ENCODE measurements at places on chromosomes 1 and 21.

DNA sequence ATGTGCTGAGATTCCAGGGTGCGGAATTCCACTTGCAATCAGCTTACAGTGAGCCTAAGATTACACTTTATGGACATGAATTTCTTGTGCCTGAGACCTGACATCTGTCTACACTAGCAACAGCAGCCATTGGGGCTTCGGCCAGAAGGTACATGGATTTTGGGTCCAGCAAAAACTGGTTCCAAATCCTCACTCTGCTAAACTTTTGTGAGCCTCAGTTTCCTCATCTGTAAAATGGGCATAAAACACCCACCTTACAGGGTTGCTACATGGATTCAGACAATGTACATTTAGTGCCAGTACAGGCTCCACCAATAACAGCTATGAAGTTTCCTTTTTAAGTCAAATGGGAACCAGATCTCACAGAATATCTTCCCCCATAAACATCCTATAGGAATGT lies 30.8 kb downstream of the RHEX start:
- DNase-seq, result no peak

DNA sequence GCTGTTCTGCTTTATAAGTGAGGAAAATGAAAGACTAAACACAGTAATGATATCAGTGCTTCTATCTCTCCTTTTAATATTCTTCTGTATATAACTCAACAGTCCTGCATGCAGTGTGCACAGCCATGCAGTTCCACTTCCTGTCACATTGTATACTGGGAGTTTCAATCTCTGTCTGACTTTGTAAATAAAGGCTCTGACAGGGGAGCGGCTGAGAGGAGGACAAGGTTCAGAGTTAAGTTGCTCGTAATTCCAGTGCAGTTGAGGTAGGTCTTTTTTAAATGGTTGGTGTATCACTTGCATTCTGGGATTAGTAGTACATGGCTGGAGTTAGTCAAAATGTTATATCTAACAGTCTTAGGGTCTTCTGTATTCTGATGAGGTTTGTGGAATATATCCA lies 264.5 kb downstream of the OLFM3 start:
- no peak for DNase-seq

GRCh38 chr1:32984455-32985171 lies 20.0 kb upstream of the RNF19B start:
- DNase-seq, result no peak

DNA sequence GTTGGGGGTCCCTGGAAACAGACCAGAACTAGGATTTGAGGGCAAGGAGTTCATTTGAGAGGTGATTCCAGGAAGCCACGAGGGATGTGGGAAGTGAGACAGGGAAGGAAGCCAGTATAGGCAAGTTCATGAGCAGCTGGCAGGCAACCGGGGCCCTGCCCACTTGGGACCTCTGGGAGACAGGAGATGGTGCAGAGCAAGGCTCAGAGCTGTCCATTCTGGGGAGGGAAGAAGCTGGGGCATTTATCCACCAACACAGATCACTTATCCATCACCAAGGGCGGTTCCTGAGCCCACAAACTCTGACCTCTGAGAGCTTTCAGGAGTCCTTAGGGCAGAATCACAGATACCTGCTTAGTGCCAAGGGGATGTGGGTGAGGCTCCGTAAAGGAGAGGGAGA lies 16.8 kb downstream of the EDN2 start:
- no peak for DNase-seq

- DNase-seq, result no peak
Measured at GRCh38 chr1:197073978-197074377, 6.9 kb upstream of the F13B start.

DNA sequence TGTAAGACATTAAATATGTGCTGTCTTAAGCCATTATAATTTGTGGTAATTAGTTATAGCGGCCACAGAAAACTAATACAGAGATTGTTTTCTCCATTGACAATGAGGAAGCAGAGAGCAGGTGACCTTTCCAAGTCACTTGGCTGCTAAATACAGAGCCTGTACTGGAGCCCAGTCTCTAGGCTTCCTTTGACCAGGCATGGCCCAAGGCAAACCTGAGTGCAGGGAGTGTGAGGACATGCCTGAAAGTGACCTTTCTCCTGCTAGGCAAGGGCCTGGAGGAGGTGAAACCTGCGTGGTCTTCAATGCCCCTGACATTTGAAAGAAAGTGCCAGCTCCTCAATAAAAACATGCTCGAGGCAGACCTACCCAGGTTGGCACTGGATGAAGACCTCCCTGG lies 12.5 kb upstream of the CHI3L1 start:
- no peak for DNase-seq
